Fibroblast of the aortic adventitia (primary cell): ENCODE measurements at places on chromosomes 1 and 21.

DNA sequence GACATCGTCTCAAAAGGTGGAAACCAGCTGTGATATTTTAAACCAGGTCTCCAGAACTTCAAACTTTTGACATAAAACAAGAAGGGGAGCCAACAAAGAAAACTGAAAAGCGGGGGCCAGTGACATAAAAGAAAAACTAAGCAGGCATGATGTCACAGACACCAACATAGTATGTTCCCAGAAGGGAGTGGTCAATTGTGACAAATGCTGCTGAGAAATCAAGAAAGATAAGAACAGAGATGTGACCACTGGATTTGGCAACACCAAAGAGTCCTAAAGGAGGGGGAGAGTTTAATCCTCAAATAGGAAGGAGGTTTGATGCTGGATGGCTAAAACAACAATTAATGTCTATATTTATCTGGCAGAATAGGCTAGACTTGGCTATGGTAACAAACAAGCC lies 2.3 kb upstream of the RNF19B start:
- DNase-seq = no peak

DNA sequence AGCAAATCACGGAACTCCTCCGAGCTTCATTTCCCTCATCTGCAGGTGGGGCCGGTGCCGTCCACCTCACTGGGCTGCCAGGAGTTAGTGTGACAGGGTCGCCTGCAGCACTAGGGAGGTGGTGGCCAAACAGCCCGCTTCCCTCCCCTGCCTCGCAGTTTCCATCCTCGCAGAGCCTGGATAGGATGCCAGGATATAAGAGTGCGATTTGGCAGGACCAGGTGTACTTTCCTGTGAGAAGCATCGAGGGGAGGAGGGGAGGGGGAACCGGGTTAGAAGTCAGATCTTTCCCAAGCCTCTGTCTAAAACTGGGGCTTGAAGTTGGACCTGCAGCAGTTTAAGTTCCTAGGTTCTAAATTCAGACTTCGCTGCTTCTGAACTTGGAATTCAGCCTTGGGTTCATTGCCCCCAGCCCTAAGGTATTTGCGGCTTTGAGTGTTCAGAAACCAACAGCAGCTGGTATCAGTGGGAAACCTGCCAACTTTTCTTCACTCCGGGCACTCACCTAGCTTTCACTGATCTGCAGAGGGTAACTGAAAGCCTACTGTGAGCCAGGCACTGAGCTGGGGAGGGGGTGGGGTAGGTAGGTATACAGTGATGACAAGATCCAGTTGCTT lies 1.7 kb upstream of the JUN start:
- DNase-seq = peak; percentile 55

GRCh38 chr1:229781453-229781852 lies 155.4 kb downstream of the URB2 start:
- no peak for DNase-seq

- peak; percentile 12 for DNase-seq
Observed at GRCh38 chr1:243799908-243800307, 50.1 kb downstream of the AKT3 start.

GRCh38 chr21:27314131-27314530 lies 347.2 kb upstream of the ADAMTS5 start:
- DNase-seq = peak; percentile 20

DNA sequence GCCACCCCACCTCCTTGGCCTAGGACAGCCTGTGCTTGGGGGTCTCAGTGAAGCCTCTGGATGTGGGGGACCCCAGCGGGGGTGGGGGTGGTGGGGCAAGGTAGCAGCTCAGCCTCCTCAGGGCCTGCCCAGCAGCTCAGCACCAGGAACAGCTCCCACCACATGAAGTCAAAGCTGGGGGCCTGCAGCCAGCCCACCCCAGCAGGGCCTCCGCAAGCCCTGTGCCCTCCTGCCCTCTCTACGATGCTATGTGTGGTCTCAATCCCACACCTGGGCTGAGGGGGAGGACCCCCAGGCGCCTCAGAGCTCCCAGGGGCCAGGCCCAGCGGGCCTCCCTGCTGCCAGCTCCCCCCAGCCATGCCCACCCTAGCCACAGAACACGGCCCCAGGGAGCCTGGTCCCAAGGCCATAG lies 18.6 kb downstream of the PANK4 start:
- DNase-seq = no peak
